AML-193 (cell line): ENCODE measurements at places on chromosomes 3 and 15.

DNA sequence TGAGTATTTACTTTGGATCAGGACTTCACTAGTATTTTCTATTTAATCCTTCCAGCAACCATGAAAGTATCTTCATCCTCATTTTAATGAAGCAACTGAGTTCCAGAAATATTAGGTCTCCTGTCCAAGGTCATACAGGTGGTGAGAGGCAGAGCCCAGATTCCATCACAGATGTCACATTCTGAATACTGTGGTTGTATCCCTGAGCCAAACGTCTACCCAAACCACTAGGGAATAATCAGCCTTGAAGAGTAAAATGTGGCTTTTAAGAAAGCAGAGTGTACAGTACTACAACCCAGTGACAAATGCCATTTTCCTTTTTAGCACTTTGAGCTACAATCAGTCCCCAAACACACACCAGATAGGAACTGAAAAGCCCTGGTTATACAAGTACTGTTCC, 93.3 kb upstream of the TRIM42 start:
- no peak for DNase-seq

DNA sequence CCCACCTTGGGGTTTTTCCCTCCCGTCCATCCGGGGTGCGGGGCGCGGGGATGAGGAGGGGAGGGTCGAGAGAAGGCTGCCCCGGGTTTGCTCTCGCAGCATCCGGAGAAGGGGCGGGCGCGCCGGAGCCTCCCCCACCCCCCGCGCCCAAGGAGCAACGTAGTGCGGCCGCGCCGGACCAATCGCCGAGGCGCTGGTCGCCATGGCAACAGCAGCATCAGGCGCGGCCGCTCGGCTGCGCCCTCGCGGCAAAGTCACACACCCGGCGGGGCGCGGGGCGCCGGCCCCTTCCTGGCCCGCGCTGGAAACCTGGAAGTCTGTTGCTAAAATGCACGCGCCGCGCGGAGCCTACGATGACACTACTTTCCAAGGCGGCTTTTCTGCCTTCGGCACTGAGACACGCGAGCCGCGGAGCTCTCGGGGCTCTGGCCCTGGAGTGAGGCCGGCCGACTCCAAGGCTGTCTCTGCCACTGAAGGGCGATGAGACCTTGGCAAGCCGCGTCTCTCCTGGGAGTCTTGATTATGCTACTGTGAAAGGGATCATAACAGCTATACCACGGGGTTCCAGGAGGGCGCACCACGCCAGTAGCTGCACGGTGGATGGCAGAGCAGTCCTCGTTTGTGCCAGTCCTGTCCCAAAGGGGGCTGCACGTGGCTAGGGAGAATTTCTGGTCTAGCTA, at the start of gene IQSEC1:
Gene IQSEC1, minus strand, starts transcription at position 104 of the 680 bp plus-strand sequence. CDS start 415 bp downstream, outside the sequence.
- DNase-seq, result no peak

DNA sequence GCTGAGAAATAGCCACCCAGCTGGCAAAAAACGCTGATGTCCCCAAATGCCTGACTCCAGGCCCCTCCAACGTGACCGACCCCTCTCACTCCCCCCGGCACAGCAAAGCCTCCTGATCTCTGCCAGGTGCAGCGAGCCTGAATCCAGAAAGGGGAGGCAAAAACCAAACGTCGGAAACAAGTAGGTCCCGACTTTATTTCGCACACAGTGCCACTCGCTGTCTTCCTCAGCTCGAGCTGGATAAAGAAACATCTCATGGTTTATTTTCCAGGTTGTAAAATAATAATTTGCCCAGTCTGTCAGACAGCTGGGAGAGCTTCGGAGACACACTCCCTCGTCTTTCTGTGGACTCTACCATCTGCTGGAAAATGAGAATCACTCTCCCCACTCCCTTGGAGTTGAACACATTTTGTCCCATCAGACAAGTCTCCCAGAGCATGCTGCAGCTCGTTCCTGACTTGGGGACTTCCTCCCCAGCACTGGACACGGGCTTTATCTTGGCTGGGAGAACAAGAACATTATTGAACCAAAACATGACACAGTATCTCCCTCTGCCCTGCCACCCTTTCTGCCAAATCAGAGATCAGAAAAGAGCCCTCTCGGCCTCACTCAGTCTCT, 142.8 kb downstream of the NUP210 start:
- no peak for DNase-seq

GRCh38 chr3:112857526-112857925, 10.9 kb upstream of the CD200R1L start:
- DNase-seq, result peak; percentile 41

DNA sequence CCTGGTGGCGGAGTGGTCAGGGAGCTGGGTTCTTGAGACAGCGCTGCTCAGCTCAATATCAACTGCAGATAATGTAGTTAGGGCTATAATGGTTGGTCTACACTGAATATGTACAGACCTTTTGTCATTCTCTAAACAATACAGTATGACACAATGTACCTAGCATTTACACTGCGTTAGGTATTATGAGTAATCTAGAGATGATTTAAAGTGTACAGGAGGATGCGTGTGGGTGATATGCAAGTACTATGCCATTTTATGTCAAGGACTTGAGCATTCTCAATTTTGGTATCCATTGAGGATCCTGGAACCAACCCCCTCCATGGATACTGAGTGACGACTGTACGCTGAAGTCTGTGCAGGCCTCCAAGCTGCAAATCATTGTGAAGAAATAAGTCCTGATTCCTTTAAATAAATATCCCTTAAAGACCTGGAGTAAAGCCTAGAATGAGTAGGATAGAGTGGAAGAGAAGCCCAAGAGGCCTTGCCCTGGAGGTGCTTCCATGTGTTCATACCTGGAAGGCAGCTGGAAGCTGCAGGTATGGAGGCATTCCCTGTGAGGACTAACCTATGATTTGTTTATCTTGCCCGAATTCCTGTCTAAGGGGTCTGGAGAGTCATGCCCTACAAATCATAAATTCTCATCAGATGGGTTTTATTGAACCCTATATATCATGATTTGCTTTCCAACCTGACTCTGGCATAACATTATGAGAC, 15.7 kb upstream of the RTP1 start:
- DNase-seq, result no peak

DNA sequence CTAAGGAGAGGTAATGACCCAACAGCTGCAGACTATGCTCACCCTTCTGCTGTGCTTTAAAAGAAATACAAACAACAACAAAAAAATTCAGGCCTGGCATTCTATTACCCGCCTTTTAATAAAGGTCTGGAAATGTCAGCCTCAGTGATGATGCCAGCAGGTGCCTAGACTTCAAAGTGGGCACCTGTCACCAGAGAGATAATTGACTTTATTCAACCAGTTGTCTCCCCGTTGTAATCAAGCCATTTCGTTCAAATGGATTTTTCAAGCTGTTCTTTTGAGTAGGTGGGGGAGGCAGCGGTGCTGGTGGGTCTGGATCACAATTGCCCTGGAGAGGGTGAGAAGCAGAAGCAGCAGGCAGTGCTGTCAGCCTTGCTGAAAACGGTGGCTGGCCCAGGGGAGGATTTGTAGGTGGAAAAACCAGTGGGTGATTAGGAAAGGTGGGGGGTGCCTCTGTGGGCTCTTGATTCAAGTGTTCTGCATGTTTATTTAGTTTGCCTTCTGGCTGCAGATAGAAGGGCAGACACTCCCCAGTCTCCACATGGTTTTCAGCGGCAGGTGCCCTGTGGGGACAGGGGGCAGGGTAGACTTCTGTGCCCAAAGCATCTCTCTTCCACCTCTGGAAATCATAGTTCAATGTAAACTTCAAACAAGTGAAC, 300.2 kb upstream of the SLCO3A1 start:
- DNase-seq, result no peak

DNA sequence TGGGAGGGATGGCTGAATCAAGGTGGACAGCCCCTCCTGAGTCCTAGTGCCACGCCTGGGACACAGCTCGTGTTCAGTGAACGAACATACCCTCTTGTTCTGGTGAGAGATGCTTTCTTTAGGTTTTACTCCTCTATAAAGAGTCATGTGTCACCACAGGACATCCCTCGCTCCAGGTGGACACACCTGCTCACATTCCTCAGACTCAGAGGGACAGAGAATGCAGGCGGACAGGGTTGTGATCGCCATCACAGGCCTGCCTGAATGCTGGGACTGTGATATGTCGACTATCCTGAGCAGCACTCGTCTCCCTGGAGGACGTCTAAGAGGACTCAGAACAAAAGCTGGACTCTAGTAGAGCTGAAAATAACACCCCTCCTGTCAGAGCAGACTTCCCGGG, 96.4 kb upstream of the SNRPA1 start:
- no peak for DNase-seq

- no peak for DNase-seq
These were observed 7.1 kb downstream of the P4HTM start for GRCh38 chr3:48997102-48997635.

DNA sequence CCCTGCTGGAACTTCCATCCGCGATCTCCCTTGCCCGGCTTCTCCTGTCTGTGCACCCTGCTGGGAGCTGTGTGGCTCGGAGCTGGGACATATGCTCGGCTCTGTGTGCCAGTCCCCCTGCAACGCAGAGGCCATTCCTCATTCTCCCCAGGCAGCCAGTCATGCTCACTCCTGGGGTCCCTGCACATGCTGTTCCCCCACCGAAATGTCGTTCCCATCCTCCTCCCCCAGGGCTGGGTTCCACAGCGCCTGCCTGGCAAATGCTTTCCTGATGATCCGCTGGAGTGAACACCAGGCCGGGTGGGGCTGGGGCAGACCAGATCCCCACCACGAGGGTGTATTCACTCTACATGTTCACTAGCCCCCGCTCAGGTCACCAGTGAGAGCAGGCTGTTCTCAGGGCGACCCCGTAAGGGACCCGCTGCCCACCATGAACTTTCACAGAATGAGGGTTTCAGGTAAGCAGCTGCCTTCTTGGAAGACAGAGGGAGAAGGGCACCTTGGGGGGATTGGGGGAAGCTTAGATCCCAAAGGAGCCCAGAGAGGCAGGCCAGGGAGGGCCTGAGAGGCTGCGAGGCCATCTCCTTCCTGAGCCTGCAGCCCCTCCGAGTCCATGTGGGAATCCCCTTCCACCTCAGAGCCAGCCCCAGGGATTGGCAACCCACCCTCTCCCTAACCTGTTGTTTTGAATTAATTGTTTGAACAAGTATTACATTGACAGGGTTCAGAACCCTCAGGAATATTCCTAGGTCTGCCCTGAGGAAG, 88.7 kb upstream of the IQSEC1 start:
- DNase-seq, result no peak

- no peak for DNase-seq
These were observed 597 bp upstream of the GBE1 start for GRCh38 chr3:81761904-81762580.

DNA sequence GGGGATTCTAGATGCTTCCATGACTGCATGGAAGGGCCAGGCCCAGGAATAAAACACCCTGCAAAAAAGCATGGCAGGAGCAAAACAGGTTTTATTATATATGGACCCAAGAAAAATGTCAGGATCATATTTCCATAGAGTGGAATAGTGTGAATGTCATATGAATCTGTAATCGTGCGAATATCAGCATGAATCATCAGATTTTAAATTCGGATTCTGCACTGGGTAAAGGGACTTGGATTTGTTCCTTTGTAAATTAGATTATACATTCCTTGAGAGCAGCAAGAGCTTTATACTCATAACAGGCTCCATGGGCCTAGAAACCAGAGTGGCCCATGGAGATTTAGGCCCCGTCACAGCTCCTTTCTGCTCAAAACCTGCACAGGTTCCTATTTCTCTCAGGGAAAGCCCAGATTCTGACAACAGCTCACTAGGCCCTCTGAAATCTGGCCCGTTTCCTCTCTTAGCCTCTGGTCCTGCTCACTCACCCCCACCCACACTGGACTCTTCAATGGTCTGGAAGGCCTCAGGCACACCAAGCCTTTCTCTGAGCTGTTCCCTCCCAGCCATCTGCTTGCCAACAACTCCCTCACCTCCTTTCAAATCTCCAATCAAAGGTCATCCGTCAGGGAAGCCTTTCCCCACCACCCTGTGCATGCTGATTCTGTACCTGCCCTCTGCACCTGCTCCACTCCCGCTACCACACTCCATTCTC, 76.0 kb downstream of the FEM1B start:
- DNase-seq, result no peak

DNA sequence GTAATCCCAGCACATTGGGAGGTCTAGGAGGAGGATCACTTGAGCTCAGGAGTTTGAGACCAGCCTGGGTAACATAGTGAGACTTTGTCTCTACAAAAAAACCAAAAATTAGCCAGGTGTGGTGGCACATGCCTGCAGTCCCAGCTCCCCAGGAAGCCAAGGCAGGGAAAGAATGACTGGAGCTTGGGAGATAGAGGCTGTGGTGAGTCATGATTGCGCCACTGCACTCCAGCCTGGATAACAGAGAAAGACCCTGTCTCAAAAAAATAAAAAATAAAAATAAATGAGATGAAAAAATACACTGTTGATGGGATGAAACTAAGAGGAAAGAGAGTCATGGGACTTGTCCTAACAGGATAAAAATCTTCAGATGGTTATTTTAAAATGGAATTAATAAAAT, 137.6 kb downstream of the IMPG2 start:
- no peak for DNase-seq

DNA sequence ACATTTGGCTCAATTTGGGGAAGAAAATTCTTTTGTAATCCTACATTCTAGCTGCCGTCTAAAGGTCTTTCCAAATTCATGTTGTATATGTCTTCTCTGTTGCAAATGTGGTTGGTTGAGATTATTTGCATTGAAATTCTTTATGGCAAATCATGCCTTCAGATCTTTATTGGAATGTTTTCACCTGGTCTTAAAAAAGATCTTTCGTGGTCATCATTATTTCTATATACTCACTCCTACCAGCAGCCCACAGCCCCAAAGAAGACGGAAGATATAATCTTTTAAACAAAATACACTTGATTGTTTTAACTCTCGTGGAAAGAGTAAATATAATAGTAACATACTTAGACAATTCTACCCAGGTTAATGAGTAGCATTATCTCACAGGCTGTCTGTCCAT, 41.5 kb upstream of the PPARG start:
- no peak for DNase-seq

GRCh38 chr3:98986073-98986472, 84.6 kb upstream of the DCBLD2 start:
- no peak for DNase-seq

DNA sequence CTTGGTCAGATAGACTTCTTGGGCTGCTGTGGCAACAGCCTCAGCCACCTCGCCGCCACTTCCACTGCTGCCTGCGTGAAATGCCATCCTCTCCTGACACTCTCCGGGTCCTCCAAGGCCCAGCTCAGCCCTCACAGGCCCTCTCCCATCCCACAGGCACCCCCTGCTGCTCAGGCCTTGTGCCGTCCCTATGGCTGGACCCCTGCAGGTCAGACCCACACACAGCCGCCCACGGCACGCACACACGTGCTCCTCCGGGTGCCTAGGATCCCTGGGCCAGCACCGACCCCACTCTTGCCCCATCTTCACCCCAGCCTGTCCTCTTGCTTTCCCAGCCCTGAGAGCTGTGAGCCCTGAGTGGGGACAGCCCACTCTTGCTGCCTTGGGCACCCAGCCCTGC, 19.7 kb downstream of the CFAP100 start:
- DNase-seq, result no peak

DNA sequence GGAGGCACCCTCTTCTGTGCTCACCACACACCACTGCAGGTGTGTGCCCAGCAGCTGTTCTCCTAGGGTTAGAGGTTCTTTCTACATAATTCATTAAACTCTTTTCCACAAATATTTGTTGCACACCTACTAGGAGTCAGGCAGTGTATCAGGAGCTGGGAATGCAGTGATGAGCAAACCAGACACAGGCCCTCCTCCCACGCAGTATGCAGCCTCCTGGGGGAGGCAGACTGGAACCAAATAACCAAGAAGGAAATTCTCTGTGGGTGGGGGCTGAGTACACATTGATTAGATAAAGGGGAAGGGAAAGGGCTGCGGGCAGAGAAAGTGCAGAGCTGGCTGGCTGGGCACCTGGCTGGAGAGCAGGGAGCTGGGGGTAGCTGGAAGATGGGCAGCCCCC, 18.5 kb upstream of the C3orf22 start:
- DNase-seq, result no peak

GRCh38 chr3:126419886-126420786, 25.4 kb downstream of the CFAP100 start:
- DNase-seq, result no peak

GRCh38 chr3:11588755-11589154, 55.0 kb downstream of the VGLL4 start:
- no peak for DNase-seq
